Bone marrow (tissue), 2 donors: ENCODE measurements at places on chromosomes 6 and 20.

GRCh38 chr6:7238900-7239589, 74.0 kb downstream of the SSR1 start:
- DNase-seq: peak; percentile 60

DNA sequence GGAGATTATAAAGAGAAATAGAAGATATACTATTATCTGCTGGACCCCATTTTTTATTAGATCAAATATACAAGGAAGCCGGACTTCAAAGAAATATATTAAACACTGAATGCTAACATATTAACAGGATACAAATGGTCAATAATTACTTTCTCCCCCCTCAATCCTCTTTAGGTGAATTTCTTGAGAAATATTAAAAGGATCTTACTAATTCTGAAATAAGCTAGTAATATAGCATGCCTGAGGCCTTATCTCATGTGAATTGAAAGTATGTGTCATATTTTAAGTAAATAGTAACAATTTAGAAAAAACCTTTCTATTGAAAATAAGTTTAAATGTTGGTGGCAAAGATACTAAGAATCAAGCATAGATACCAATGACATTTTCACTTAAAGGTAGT, 954.7 kb upstream of the MAN1A1 start:
- no peak for DNase-seq

DNA sequence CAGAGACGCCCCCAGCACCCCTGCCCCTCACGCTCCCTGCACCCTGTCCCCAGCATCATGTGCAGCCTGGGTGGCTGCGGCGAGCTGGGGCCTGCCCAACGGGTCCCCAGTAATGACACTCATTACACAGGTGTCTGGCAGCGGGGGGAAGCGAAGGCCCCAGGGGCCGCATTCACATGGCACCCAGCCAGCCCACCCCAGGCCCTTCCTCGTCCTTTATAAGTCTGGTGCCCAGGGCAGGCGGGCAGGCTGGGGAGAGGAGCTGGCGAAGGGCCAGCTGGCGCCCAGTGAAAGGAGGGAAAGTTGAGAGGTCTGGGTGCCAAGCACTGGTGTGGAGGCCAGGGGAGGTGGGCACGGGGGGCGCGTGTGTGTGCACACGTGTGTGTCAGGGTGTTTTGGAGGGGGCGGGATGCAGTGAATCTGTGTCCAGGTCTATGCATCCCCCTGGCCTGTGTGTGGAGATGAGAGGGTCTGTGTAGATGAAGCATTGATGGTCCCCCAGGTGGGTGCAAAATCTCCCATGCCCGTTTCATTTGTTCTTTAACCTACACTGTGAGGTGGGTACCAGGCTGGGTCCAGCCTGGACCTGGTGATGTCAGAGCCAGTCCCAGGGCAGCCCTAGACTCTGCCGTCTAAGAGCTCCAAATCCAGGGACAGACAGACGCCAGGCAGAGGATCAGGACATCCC, 105.3 kb downstream of the CEBPB start:
- no peak for DNase-seq

DNA sequence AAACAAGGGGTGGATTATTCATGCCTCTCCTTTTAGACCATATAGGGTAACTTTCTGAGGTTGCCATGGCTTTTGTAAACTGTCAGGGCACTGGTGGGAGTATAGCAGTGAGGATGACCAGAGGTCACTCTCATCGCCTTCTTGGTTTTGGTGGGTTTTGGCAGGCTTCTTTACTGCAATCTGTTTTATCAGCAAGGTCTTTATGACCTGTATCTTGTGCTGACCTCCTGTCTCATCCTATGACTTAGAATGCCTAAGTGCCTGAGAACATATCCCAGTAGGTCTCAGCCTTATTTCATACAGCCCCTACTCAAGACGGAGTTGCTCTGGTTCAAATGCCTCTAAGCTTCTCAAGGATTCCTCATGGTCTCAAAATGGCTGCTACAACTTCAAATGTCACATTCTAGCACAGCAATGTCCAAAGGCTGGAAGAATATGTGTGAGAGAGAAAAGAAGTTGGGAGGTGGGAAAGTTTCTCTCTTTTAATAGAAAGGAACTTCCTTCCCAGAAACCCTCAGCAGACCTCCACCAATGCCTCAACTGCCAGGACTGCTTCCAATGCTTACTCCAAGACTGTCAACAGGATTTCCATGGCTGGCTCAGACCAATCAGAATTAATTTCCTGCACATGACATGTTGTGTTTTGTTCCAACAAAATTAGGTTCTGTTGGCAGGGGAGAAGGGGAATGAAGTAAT, 46.6 kb upstream of the SLC9A8 start:
- DNase-seq: no peak

DNA sequence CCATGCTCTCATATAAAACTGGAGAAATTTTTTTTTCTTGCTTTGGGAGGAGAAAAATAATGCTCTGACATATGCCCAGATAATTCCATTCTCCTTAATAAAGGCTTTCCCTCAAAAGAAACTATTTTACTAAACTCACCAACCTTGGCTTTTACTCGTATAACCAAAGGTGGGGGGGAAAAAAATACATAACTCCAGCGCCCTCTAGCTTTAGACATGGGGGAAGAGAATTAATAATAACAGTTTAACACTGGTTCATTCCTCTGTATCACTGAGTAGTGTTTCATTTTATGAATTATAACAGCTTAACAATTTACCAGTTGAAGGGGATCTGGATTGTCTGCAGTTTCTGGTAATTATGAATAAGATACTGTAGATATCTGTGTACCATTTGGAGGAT, 1226.1 kb downstream of the GRIK2 start:
- DNase-seq: no peak

DNA sequence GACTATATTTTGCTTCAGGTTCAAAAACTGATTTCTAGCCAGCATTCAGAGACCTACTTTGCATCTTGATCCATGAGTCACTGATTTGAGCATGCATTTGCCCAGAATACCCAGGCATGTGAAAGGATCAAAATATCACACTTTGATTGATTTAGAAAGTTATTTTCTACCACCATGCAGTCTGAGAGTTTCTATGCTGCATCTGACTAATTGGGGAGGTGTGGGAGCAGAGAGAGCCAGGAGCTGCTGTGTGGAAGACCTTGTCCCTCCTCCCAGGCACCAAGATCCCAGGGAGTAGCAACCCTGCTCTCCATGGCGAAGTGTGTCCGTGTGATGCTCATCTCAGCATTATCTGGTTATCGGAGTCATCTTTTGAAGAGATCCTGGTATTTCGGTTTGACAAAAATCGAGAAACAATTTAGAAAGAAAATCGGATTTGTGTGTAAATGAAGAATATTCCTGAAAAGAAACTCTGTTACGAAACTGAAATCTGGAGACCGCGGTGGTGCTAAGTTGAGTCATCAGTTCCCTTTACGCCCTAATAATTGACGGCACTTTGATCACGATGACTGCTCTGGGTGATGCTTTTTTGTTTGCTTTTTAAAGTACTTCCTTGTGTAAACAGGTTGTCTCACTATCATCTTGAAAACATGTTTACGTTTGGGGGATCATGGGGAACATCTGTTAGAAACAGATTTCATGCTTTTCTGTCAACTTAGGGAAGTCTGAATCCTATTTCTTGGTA, 193.4 kb downstream of the BACH2 start:
- no peak for DNase-seq

DNA sequence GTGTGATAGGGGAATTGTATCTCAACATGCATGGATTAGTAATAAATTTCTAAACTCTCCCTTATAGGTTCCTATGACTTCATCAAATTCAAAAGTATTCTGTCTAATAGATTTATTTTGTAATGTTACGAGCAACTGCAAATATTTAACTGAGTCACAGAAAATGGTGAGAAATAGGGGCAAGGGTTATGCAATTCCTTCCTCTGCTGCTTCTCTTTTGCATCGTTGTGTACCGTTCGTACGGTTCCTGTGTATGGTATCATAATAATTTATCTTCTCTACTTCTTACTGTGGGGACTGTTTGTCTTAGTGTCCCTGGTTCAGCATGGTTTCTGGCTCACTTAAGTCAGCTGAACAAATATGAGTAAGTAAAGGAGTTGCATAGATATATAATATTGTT, 44.8 kb downstream of the SMOC2 start:
- DNase-seq: no peak

GRCh38 chr6:160992061-160992979, 751 bp downstream of the MAP3K4 start:
- DNase-seq: no peak

DNA sequence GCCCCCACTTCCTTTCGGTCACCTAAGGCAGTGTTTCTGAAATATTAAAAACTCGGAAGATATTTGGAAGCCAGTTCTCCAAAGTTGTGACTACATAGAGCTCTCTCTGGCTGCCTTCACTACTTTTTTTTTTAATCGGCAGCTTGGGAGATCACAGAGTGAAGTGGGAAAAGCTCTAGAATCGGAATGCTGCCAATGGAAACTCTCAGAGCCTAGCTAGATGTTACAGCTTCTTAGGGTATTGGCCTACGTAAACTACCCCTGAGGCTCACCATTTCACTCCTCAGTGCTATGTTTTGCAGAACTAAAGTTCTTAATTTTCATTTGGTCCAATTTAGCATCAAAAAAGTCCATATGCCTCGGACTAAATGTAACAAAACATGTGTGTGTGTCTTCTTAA, 14.5 kb downstream of the SERPINB1 start:
- DNase-seq: no peak

GRCh38 chr6:43189776-43190304, 7.8 kb downstream of the CUL9 start:
- no peak for DNase-seq

GRCh38 chr6:44854712-44855443, 467.4 kb downstream of the CDC5L start:
- DNase-seq: no peak

GRCh38 chr20:4018023-4018748, 2.8 kb upstream of the RNF24 start:
- DNase-seq: no peak

- DNase-seq: no peak
Observed at GRCh38 chr6:127103482-127103881, 15.0 kb upstream of the RSPO3 start.

- DNase-seq: no peak
Observed at GRCh38 chr6:41445261-41445660, 100.9 kb upstream of the FOXP4 start.

GRCh38 chr6:141212296-141212695, 920.4 kb upstream of the GJE1 start:
- no peak for DNase-seq

DNA sequence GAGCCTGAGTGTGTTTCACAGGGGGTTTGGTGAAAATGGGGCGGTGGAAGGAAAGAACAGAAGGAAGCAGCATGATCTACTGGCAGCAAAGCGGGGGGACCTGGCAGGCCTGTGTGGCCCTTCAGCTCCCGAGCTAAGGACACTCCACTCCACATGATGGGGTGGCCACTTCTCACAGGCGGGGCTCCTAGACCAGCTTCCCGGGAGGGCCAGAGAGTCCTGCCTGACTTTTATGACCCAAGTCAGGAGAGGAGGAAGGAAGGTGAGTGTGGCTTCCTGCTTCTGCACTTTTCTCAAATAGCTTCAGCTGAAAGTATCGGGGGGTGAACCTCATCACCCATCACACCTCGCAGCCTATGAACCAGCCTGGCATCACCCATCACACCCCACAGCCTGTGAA, 117.5 kb upstream of the AFDN start:
- no peak for DNase-seq

DNA sequence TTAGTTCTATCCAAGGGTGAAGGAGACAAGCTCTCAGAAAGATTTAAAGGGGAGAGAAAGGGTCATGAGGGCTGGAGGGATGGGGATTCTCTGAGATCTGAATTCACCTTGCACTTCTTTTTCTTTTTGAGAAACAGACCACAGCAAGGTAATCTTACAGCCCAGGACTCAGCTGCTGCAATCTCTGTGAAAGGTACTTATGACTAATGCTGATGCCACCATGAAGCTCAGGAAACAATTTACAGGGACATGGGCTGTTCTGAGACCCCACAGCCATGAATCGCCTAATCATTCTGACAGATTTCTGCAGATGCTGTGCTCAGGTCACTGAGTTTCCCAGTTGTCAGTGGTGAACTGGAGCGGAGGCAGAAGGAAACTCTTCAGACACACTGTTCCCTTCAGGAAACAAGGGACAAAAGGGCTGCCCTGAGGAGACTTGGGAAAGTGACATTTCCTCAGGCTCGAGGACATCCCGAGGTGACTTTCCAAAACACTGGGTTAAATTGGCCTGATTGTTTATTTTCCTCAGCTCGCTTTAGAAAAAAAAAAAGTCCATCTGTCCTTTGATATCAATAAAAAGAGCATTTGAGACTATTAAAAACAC, 103.8 kb upstream of the PLCB4 start:
- DNase-seq: no peak

- DNase-seq: no peak
Observed at GRCh38 chr6:167442245-167442644, 117.4 kb downstream of the TTLL2 start.

DNA sequence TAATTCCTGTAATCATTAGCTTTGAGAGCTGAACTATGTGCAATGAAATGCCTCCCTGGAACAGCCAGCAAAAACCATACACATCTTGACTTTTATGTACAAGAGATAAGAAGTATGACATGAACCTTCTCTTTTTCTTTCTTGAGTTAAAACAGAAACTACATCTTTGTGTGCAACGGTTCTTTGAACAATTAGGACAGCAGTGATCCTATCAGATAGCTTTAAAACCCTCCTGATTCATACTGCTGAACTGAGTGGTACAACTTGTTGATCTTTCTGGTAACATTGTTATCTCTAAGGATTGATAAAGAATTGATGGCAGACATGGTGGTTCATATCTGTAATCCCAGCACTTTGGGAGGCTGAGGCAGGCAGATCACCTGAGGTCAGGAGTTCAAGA, 43.4 kb downstream of the TRAF3IP2 start:
- DNase-seq: no peak

DNA sequence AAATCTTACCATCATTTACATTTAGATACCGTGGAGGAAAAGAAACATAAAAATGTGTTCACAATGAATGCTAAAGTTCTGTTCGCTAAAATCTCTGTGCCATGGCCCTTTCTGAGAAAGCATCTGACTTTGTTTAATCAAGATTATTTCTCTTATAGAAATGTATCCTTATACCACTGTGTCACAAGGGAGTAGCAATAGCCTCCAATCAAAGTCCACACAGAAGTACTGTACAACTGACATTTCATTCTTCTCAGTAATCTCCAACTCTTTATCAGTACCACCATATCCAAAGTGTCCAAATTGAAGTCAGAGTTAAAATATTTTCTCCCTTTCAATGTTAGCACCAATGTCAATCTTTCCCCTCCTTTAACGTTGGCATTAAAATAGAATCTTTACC, 6.1 kb downstream of the FERMT1 start:
- DNase-seq: no peak

- no peak for DNase-seq
Observed at GRCh38 chr6:105243487-105243886, 63.7 kb upstream of the POPDC3 start.

- no peak for DNase-seq
Observed at GRCh38 chr20:41135888-41136679, 1.3 kb upstream of the PLCG1 start.

DNA sequence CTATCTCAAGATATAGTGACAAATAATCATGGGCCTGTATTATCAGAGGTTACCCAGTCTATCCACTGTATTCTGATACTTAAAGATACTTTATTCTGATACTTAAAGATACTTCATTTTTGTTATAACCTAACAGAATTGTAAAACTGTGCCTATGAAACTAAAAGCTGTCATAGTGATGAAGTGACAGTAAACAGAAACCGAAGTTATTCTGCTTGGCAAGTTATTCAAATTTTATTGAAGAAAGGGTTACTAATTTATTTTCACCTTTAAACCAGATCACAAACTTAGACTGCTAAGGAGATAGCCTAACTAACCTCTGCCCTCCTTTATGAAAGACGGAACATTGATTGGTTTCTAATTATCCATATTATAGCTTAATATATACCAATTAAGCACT, 604.6 kb upstream of the IMPG1 start:
- DNase-seq: no peak

GRCh38 chr20:40982415-40983145, 46.0 kb upstream of the TOP1 start:
- no peak for DNase-seq

GRCh38 chr6:137970368-137970767, 103.3 kb downstream of the TNFAIP3 start:
- no peak for DNase-seq
